RWPE1 (cell line): ENCODE measurements at places on chromosomes 7 and 10.

GRCh38 chr10:23368816-23369640, 24.4 kb upstream of the C10orf67 start:
- no peak for DNase-seq

GRCh38 chr10:86687750-86688149, 19.4 kb downstream of the LDB3 start:
- DNase-seq: no peak

- DNase-seq: peak; percentile 72
These were observed 68.2 kb downstream of the DNAJB6 start for GRCh38 chr7:157404845-157405481.

DNA sequence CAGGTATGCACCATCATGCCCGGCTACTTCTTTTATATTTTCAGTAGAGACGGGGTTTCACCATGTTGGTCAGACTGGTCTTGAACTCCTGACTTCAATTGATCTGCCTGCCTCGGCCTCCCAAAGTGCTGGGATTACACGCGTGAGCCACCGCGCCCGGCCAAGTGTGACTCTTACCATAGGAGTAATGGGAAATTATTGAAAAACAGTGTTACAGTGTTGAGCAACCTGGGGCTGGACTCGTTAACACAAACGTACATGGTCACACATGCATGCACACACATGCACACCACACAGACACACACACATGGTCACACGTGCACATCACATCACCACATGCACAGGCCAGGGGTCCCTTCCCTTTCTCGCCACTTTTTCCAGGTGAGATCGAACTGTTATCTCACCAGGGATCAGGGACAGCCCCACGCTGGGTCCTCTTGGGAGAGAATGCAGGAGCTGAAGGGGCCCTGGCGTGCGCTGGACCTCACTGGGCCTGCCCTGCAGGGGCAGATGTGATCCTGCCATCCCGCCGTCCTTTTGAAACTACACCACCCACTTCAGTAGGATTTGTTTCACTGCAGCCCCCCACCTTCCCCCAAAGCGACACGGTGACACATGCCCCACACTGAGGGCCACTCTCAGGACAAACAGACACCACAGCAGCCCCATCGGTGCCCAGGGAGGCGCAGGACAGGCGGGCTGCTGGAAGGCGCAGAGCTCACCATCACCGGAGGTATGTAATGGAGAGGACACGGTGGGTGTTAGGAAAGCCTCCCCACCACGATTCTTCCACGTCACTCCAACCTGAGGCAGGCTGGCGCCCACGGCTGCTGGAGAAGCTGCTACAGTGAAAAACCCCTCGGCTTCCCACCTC, 10.2 kb downstream of the RADIL start:
- DNase-seq: no peak

- no peak for DNase-seq
These were observed 6.1 kb downstream of the CYP26A1 start for GRCh38 chr10:93079663-93080349.

DNA sequence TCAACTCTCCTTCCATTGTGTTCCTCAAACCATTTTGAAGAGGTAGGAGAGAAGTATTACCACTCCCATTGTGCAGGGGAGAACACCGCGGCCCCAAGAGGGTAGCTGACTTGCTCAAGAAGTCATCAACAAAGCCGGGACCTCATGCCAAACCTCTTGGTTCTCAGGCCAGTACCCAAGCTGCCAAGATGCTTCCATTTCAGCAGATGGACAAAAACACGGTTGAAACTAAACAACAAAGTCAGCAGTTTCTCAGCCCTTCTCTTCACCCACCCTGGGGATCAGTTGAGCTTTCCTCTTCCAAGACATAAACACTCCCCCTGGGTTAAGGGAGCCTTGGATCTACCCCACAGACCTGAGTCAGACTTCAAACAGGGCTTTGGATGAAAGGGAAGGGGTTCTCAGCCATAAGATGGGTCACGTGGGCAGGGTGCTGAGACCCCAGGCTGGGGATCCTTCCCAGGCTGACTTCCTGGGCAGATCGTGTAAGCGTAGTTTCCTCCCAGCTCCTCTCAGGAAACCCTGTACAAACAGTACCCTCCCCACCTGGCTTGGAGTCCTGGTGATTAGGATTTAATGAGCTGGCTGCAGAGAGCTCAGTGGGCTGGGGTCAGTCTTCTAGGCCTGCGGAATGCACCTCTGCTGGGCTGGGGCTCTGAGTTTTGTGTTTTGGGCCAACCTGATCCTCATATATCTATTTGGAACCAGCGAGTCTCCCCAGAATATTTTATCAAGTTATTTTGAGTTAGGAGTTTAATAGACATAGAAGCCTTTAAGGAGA, 27.3 kb downstream of the EMX2 start:
- DNase-seq: no peak
